Left hindlimb (tissue), 1 donor: ENCODE measurements at places on chromosomes 11 and 22.

DNA sequence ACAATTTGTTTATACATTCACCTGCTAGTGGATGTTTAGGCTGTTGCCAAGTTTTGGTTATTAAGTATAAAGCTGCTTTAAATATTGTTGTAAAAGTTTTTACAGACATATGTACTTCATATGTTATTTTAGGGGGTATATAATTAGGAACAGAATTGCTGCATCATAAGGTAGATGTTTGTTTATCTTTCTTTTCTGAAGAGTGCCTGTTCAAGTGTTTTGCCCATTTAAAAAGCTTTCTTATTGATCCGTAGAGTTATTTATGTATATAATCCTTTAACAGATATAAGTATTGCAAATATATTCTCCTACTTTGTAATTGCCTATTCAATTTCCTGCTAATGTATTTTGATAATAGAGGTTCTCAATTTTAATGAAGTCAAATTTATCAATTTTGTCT is 11.3 kb upstream of the CCDC81 start:
- no peak for DNase-seq

DNA sequence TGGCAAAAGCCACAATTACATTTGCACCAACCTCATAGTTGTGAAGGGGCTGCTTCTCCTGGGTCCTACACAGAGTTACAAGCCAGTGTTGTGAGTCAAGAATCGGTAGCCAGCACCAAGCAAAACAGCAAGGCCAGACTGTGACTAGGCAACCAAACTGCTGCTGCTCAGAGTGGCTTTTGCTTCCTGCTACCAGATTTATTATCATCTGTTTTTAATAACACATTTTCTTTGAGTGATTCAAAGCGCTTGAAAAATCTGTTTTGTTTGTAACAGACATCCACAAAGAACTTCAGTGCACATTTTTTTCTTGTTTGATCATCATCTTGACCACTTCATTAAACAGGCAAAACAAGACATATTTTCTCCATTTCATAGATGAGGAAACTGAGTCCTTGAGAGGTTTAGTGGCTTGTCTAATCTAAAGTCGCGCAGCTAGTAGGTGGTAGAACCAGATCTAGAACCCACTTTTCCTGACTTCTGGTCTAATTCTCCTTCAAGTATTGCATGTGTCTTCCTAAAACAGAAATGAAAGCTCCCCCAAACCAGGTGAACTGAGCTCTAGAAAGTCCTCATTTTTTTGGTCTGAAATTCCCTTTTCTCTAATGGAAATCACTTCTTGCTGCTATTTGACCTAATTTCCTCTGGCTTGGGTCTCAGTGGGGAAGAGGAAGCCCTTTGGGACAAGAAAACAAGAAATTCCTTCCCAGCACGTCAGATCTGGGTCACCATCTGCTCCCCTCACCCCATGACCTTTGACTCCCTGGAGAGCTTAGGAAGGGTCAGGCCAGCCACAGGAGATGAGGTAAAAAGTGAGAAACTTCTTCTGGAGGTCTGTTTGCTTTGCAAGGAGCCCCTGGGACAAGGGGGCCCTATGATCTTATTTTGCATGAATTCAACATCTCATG is 39.9 kb downstream of the CWC15 start:
- DNase-seq: no peak

GRCh38 chr22:44891293-44891747 is 118.5 kb downstream of the PHF21B start:
- DNase-seq: no peak

GRCh38 chr11:129184581-129184980 is 7.5 kb downstream of the ARHGAP32 start:
- DNase-seq: no peak

DNA sequence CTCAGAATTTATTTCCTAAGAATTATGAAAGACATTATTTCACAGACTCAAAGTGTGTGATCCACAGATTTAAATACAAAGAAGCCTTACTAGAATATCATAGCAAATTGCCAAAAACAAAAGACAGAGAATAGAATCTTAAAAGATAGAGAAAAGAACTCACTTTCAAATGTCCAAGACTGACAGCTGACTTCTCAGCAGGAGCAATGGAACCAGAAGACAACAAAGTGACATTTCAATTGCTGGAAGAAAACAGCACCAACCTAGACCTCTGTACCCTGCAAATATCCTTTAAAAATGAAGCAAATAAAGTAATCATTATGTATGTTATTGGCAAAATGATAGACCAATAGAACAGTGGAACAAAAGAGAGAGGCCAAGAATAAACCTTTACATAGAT is 109.2 kb downstream of the TTC17 start:
- no peak for DNase-seq

DNA sequence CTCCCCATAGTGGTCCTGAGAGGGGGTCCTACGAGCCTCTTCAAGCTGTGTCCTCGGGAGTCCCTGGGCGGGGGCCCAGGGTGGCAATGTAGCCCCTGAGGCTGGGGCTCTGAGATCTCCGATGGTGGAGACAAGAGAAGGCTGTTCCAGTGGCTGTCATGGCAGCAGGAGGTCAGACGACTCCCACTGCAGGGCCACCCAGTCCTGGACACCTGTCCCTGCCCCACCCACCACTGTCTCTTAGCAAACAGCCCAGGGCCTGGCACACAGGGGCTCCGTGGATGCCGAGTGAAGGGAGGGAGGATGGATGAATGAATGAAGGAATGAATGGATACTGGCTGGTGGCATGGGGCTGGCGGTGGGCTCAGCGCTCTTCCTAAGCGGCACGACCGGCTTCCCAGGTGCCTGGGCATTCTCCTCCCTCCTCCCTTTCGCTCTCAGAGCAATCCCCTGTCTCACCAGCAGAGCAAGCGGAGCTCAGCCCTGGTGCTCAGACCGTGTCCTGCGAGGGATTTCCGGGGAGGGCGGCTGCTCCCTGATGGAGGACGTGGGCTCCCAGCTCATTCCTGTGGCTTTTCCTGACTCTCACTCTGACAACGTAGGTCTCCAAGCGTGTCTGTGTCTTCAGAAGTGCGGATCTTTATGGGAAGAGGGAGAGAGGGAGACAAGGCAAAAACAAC is 1272.6 kb downstream of the BRD1 start:
- DNase-seq: no peak

GRCh38 chr11:44379141-44380008 is 69.4 kb upstream of the ALX4 start:
- DNase-seq: peak; percentile 5

DNA sequence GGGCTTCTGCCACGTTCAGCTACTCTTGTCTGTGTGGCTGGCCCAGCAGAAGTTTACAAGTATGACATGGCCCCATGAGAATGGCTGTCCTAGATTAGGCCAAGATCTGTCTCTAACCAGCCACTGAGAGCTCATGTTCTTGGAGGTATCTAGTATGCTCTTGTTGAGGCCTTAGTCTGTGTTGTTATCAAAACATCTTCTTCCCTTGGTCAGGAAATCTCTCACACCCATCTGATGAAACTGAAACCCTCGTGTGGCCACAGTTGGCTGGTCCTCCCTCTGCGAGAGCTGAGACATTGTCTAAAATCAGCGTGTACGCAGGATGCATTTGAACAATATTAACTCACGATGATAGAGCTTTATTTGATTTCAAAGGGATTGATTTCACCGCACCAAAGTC is 109.0 kb upstream of the NNMT start:
- DNase-seq: no peak

GRCh38 chr11:97332271-97332670 is 942.5 kb downstream of the JRKL start:
- no peak for DNase-seq

- DNase-seq: no peak
Measured at GRCh38 chr22:49350441-49351121, 477.1 kb downstream of the BRD1 start.

GRCh38 chr11:117345039-117345438 is 17.4 kb downstream of the CEP164 start:
- DNase-seq: no peak

GRCh38 chr11:61339490-61339878 is 6.5 kb downstream of the TKFC start:
- no peak for DNase-seq

DNA sequence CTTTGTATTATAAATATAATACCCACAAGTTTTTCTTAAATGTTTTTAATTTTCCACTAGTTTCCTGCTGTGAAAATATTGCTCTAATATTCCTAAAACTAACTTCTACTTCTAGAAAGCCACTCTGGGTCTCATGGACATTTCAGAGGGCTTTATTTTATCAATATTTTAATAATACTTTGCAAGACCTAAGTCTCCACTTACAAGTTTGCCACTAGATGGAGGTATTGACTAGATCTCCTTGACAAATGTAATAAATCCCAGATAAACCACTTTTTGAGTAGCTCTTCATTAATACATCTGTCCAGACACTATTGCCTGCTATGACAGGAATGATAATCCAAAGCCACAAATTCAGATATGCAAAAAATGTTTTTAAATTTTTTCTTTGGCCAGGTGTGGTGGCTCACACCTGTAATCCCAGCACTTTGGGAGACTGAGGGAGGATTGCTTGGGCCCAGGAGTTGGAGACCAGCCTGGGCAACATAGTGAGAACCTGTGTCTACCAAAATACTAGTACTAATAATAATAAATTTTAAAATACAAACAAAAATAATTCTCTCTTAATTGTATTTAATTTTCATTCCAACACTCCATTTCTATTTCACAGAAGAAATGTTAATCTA is 3.5 kb upstream of the ACAT1 start:
- no peak for DNase-seq

DNA sequence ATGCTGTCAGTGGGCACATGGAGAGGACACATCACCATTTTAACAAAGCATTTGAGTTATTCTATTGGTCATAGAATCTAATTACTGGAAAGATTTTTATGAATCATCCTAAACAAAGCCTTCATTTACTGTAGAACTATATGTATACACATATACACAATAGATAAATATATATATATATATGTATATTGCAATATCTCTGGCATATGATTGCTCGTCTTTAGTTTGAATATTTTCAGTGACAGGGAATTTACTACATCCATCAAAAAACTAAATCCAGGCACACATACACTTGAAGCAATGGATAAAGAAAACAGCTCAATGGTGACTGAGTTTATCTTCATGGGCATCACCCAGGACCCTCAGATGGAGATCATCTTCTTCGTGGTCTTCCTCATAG is at the start of gene OR5AR1:
OR5AR1 (plus strand) TSS at position 301 of the 400 bp plus-strand sequence; CDS start at position 301, 0 bp downstream.
- no peak for DNase-seq

DNA sequence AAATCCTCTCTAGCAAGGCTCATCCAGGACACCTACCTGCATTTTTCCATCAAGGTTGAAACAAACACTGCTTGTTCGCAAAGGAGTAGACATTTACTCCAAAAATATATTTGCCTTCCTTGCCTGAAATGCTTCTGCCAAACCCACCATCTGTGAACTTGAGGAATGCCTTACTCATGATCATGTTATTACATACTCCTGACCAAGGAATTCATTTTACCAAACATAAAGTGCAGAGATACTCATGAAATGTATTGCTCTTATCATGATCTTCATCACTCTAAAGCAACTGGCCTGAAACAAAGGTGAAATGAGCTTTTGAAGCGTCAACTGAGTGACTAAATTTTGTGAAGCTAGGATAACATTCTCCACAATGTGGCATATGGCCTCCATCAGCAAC is 243.1 kb upstream of the CCDC179 start:
- no peak for DNase-seq
